H1 (cell line): ENCODE measurements at places on chromosomes 3 and 15.

DNA sequence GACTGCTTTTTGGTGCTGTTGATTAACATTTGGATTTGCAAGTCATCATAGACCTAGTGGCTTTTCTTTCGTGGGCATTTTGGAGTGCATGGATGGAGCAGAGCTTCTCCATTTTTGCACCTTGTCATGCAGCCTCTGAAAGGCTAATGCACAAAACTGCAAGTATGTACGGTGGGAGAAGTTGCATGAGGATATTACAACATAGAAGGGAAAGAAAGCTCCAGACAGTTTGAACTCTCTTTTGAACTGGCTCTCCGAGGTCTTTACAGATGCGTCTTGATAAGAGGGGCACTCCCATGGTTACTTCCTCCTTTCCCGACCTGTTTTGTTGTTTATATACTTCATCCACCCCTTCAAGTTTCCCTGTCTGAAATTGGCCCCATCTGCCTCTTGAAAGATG, 147.1 kb upstream of the GBE1 start:
- no peak for DNase-seq

DNA sequence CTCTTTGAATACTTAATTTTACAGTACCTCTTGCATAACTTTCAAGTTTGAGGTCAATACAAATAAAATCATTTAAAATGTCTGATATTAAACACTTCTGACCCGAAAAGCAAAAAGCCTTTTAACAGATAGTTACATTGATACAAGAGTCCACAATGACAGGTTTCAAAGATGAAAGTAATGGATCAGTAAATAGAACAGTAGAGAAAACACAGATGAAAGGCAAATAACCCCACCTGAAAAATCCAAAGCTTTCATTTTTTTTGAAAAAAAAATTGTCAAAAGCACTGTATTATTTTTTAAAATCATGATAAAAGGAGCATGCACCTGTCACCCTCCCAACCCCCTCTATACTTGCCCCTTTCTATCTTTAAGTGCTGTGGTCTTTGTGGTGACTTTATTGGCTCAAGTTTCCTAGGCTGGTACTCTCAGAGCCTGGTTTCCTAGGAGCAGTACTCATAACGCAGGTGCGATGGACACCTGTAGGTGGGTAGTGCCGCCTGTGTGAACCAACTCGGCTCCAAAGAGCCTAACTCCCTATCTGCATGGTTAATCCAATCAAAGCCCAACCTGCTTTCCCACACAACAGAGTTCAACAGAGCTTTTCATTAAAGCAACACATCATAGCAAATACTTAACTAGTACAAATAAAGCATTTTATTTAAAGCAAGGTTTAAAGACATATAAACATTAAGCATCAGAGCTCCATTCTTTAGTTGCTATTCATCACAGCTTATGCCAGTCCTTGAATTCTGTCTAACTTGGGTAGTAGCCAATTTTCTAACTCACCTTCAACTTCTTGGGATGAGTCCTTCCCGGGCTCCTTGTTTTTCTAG, 32.2 kb downstream of the LIPC start:
- DNase-seq: no peak

GRCh38 chr3:172692751-172693338, 18.0 kb downstream of the NCEH1 start:
- DNase-seq: no peak

GRCh38 chr15:40721701-40722100, 26.7 kb downstream of the RAD51 start:
- no peak for DNase-seq

GRCh38 chr3:197555281-197556261, at the start of gene BDH1:
BDH1 (minus strand) TSS chr3:197555968; CDS start chr3:197546443, 9,525 bp downstream.
- DNase-seq: no peak

DNA sequence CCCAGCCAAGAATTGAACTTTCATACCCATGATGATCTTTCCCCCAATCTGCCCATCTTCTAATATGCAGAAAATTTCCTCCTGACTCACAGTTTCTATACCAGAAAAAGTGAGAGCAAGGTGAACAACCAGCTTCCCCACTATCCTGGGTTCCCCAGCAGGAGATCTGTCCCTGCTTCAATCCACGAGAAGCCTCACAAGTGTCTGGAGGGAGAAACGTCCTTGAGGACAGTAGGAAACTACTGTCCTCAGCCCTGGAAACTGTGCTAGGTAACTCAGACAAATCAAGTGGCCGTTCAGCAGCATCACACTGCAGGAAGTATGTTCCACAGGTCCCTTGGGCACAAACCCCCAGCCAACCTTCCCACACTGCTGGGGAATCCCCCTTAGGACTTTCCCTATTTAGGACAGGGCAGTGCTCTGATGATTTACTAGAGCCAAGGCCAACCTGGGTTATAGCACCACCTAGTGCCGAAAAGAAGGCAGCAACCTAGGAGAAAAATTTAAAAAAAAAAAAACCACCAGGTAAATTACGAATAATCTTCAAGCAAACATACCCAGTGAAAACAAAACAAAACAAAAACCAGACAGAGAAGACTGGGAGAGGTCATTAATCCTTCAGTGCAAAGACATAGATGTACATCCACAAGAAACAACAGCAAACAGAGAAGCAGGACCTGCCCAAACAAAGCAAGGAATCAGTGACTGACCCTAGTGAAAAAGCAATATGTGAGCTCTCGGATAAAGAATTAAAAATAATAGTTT, 36.0 kb downstream of the MORC1 start:
- DNase-seq: peak; percentile 62

DNA sequence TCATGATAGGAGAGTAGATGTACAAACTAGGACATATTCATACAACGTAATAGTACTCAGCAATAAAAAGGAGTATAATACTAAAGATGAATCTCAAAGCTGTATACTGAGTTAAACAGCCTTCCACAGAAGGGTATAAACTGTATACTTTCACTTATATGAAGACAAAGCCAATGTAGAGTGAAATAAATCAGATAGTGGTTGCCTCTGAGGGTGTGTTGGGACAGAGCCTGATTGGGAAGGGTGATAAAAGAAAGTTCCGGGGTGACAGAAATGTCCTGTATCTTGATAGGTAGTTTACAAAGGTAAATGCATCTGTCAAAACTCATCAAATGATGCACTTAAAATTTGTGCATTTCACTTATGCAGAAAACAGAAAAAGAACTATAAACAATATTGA, 122.5 kb downstream of the ADAM10 start:
- DNase-seq: no peak

DNA sequence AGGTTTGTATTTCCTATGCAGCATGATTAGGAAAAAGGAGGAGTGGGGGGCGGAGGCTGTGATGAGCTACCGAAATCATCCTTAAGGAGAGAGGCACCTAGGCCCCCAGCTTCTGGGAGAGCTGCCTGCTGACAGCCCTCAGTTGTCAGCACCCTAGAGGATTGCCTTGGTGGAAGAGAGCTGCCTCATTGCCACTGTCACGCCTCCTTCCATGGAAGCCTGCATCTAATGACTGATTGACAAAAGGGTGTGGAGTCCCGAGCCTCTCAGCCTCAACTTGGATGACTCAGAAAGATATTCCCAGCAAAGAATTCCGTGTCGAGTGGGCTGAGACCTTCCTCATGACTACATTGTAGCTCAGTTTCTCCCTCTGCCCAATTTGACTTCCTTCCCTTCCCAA, 320.4 kb upstream of the PROK2 start:
- no peak for DNase-seq
